ENCODE measurements at places on chromosomes 5 and 9.

- no peak for DNase-seq
These were observed 10.8 kb downstream of the KCNV2 start for GRCh38 chr9:2727966-2728613.

DNA sequence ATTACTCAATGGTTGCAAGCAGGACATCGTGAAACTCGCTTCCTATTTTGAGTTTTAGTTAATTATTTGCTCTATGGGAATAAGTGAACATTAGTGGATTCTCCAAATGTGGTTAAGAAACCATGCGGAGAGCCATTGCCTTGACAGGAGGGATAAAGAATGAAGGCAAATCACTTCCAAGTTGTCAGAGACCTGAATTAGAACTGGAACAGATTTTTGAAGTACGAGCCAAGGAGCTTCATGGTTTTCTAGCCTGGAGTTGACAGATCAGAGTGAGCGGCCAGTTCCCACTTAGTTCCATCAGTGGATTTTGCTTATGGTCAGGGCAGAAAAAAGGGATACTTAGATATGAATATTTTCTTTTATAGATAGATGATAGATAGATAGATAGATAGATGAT lies 171.4 kb upstream of the CDH10 start:
- DNase-seq: no peak

- no peak for DNase-seq
These were observed 68.6 kb upstream of the LRRTM2 start for GRCh38 chr5:138943599-138944173.

GRCh38 chr9:72460342-72461312 lies 60.8 kb upstream of the TMC1 start:
- DNase-seq: no peak

GRCh38 chr9:83964973-83965349 lies 15.1 kb downstream of the HNRNPK start:
- no peak for DNase-seq

- no peak for DNase-seq
These were observed 467 bp downstream of the CNOT6 start for GRCh38 chr5:180494510-180495181.

DNA sequence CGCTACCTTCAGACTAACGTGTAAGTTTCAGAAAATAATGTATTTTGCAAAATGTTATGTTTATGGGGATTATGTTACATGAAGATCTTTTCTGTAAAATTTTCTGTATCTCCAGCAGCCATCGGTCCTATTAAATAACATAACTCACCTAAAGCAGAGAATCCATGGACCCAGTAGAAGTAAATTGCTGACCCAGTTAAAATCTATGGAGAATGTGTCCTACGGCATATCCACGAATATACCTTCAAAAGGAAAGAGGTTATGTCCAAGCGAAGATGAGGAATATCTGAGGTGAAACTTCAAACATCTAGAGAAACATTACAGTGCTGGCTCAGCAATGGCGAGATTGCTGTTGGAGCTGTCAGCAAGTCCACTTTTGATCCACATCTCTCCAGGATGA lies 492.2 kb upstream of the ADAMTS16 start:
- no peak for DNase-seq

DNA sequence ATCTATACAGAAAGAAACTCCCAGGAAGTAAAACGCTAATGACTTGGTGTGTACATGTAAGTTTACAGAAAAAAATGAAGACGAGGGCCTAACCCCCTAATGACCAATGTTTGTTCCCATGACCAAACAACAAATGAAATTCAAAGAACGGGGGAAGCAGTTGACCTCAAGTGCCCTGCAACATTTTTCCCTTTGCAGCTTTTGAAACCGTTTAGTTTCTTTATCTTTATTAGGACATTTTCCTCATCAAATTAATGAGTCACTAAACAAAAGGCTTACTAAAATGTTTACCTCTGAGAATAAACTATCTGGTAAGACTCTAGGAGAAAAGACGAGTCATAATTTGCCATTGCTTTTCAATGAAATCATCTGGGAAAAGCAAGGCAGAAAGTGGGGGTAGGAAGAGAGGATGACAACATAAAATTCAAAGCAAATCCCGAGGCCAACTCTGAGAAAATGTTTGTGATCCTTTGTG lies 57.4 kb downstream of the LHFPL2 start:
- DNase-seq: no peak

DNA sequence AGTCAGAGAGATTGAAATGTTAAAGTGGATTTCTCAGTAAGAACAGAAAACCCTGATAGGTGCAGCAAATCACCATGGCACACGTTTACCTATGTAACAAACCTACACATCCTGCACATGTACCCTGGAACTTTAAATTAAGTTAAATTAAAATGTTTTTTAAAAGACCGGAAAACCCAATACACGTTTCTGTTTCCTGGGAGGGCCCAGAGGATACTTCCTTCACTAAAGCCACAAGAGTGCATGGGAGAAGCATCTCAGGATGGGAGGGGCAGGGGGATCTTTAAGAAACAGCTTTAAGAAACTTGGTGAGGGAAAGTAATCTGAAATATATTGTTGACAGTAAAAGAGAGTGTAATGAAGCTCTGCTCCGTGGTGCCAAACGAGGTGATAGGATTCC lies 164.7 kb upstream of the PTGER4 start:
- peak; percentile 45 for DNase-seq

DNA sequence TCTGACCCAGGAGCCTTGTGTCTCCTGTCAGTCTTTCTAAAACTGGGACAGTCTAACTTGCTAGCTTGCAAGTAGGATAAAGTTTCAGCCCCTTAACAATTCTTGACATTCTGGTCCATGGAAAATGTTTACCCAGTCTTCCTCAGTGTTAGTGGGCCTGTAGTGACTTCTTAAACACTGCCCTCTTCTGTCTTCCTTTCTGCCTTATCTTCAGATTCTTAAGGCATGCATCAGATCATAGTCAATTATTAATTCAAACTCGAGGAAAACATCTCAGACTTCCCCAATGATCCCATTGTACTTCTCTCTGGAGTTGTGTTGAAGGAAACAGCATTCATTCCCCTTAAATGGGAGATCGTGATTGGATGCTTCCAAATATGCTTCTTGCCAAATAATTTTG lies 1199.8 kb downstream of the DTWD2 start:
- DNase-seq: no peak

- no peak for DNase-seq
These were observed 90.2 kb upstream of the LHFPL2 start for GRCh38 chr5:78738693-78739300.

DNA sequence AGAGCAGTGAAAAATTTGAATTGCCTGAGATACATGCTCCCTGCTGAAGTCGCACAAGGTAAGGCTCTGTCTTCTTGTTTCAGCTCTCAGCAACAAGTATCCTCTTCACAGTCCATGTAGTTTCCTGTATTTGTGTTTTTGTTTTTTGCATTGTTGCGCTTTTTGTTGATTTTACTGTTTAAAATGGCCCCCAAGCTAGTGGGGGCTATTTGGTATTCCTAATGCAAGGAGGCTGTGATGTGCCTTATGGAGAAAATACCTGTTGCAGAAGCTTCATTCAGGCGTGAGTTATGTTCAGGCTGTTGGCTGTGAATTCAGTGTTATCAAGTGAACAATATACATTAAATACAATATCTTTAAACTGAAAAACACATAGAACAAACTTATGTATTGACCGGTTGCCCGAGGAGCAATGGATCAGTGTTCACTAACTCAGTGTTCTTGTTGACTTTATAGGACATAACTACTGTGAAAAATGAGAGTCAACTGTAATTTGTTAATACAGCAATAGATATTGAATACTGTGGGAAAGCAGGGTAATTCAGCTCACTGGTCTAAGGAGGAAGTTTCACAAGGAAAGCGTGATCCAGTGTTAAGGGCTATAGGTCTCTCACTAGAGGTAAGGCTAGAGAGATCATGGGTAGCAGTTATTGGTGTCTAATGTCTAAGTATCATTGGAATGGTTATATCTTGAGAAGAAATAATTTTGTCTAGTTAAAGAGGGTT lies 150.5 kb downstream of the GCNT1 start:
- no peak for DNase-seq

DNA sequence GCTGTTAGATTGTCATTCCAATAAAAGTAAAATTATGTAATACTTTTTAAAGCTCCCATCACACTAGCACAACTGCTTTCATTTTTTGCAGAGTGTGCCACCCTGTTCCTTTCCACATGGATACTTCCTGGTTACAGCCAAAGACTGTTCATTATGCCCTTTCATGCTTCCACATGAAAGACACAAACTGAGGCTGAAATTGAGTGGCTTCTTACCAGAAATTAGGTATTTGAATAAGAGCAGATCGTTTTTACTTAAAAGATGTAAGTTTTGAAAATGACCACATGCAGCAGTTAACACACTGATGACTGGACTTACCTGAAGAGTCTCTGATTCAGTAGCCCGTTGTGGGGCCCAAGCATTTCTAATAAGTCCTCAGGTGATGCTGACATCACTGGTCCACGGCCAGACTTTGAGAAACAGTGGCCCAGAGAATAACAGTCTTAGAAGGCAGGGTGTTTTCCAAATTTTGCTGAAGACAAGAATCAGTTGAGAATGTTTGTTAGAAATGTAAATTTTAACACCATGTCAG lies 187.6 kb upstream of the DMRT1 start:
- DNase-seq: no peak

- no peak for DNase-seq
These were observed 78.0 kb downstream of the ACER2 start for GRCh38 chr9:19486803-19487202.

GRCh38 chr9:121218357-121219027 lies 16.8 kb upstream of the RAB14 start:
- DNase-seq: no peak

DNA sequence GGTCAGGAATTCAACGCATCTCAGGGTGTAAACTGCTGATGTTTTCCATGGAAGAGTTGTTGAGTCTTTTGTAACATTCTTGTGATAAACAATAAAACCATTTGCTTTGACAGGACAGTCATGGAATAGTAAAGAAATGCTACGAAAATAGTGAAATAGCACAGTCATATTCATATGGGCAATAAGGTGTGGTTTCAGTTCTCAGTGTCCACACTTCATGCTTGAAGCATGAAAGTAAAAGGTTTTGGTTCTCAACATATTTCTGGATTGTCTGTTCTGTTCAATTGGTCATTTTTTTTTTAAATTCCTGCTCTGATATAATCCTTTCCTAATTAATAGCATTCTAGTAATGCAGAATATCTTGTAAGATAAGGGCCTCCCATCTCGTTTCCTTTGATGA lies 467.6 kb upstream of the ZNF608 start:
- no peak for DNase-seq

GRCh38 chr9:3468421-3469205 lies 57.2 kb downstream of the RFX3 start:
- no peak for DNase-seq

DNA sequence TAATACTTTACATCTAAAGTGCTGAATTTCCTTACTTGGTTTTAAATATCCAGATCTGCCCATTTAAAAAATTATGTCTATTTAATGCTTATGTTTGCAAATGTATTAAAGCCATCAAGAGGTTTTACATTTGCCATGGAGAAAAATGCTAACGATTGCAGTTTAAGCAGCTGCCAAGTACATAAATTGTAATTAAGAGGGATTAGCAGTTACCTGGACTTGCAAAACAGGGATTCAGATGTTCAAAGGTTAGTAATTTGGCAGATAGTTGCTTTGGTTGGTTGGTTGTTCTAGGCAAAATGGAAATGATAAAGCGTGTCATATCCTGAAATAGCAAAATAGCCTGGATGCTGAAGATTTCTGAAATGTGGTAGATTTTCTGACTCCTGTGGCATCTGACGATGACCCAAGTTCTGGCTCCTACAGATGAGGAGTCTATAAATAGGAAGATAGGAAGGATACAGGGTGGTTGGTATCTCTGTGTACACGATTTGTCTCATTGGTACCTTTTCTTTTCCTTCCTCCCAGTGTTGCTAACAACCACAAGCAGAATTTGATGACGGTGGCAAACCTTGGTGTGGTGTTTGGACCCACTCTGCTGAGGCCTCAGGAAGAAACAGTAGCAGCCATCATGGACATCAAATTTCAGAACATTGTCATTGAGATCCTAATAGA lies 282.9 kb downstream of the NR3C1 start:
- DNase-seq: no peak

DNA sequence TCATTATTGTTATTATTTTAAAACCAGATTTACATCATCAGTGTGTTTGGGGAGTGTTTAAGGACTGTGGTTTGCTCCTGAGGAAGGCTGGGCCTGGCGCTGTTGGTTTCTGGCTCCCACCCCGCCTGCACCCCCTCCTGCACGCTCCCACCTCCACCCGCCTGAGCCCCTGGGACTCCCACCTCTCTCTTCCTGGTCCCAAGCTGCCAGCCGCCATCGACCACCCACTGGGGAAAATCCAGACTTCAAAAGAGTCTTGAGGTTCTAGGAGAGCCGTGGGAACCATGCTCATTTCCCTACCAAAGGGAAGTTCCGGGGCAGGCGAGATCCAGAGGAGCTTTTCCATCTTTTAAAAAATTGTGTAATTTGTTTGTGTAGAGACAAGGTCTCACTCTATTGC lies 35.0 kb upstream of the FUBP3 start:
- no peak for DNase-seq

DNA sequence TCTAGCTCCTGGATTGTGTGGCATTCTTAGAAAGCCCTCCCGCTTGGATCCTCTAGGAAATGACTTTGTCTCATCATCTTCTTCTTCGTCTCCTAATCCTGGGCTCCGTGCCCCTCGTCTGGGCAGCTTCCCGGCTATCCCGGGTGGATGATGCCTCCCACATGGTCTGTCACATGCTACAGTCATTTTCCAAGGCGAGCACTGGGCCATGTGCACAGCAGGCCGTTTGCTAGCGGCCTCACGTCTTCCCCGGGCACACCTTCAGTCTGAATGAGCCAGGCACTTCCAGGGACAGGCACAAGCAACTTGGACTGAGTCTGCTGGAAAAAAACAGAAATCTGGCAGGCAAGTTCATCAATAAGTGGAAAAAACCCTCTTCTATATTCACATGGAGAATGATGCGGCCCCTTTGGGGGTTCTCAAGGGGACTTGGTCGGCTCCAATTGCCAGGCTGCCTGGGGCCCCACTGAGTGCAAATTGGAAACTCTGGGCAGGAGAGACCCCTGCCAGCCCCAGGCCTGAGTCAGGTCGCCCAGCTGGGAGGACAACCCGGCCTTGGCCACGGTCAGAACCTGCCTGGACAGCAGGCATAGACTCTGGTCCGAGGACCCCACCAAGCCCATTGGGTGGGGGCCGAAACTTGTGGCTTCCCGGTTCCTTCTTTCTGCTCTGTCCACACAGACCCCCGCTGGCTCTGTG lies 11.1 kb upstream of the WNK2 start:
- no peak for DNase-seq

GRCh38 chr9:135030566-135031226 lies 56.8 kb upstream of the OLFM1 start:
- DNase-seq: no peak

- DNase-seq: no peak
These were observed 145.7 kb downstream of the EBF1 start for GRCh38 chr5:158953929-158954534.

All from CD8-positive, alpha-beta memory T cell (primary cell).